ENCODE measurements at places on chromosomes 13 and 19. TPM values are rescaled to one million over a fixed set of nuclear protein-coding genes. Genes with fewer than 3 reads are reported as not detected.

CYP2F1 gene
- total RNA-seq: not detected

TMEM190 gene
- not detected for total RNA-seq

BLOC1S3 gene
- 1.5 TPM for total RNA-seq

PSG1 gene
- total RNA-seq: 0.27 TPM

RFPL4AL1 gene
- not detected for total RNA-seq

FCER2 gene
- not detected for total RNA-seq

MAB21L1 gene
- total RNA-seq: not detected

CGB5 gene
- total RNA-seq: 0.16 TPM

KASH5 gene
- total RNA-seq: not detected

MAP4K1 gene
- total RNA-seq: 0.24 TPM

LIM2 gene
- not detected for total RNA-seq

PRR19 gene
- 2.8 TPM for total RNA-seq

TMIGD2 gene
- not detected for total RNA-seq

SLC6A16 gene
- total RNA-seq: not detected

SRRM5 gene
- total RNA-seq: 0.03 TPM

GIPC1 gene
- total RNA-seq: 231 TPM

DNA sequence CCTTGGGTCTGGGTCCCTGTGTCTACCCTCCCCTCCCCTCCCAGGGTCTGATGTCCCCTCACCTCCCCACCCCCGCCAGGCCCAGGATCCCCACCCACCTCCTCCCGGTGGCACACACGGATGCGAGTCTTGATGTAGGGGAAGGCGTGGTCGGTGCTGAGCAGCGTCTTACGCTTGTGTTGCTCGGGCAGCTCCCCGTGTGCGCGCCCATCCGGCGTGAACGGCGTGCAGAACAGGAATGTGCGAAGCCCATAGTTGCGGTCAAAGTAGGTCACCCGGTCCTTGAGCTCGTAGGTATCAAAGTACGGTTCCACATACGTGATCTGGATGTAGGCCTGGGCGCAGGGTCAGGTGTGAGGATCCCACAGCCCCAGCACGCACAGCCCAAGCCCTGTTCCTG, 4.4 kb upstream of the KANK2 start:
- no peak for DNase-seq

- peak; percentile 91 for DNase-seq
Observed at GRCh38 chr13:43269037-43269481, 245.7 kb downstream of the DNAJC15 start.

- DNase-seq: no peak
Observed at GRCh38 chr13:109314101-109314500, 472.3 kb downstream of the IRS2 start.

DNA sequence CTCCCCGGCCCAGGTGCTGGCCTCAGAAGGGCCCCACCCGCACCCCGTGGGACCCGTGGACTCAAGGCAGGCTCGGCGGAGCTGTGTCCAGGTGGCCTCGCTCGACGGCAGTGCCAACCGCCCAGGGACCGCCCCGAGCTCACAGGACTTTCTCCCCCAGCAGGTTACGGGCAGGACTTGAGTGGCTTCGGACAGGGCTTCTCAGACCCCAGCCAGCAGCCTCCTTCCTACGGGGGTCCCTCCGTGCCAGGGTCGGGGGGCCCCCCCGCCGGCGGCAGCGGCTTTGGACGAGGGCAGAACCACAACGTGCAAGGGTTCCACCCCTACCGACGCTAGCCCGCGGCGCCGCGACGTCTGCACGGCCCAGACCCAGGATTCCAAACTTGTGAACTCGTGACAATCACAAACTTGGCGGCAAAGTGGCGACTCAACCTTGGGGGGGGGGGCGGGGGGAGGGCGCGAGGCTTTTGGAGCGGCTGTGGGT, 3.6 kb upstream of the RPS15 start:
- DNase-seq: no peak

GRCh38 chr19:48133094-48133493, 22.5 kb upstream of the PLA2G4C start:
- DNase-seq: no peak

GRCh38 chr19:30743702-30744101, 371.5 kb downstream of the ZNF536 start:
- DNase-seq: no peak

DNA sequence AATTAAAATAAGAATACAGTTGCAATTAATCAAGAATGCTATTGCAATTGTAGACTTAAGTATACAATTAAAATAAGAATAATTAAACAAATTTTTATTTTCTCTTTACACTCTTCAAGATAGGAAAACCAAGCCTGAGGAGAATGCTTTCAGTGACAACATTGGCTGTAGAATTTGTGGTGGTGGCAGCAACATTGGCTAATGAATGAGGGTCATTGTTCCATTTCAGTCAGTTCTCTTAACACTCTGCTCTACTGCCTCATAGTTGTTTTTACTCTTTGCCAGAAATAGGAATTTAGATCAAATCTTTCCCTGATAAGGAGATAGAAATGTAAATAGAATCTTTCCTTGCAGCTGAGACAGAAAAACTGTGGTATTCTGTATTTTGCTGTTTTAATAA, 391.6 kb downstream of the PCDH20 start:
- no peak for DNase-seq

DNA sequence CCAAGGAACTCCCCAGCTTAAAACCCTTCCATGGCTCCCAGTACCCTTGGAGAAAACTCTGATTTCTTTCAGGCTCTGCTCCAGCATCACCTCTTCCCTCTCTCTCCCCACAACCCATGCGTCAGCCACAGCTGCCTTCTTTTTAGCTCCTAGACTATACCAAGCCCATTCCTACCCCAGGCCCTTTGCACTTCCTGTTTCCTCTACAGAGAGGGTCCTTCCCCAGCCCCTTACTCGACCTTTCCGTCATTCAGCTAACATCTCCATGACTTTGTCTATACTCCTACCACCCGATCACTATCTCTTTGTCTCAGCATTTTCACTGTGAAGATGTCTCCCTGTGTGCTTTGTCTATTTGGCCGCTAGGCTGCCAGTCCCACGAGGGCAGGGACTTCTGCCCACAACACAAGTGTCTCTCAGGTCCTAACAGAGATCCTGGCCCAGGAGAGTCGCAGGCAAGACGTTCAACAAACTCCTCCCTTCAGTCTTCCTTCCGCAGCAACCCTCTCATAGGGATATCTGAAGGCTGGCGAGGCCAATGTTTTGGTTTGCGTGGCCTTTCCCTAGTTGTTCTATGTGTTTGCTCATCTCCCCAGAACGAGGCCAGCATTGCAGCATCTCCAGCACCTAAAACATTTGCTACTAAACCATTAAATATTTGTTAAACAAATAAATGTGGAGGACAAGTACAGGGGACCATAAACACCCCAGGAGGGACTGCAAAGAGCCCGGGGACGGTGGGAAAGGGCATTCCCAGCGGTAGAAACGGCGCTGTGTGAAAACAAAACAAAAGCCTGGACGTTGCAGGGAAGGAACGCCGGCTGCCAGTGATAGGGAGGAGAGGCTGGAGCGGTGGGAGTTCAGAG, 816 bp downstream of the CCNP start:
- no peak for DNase-seq

DNA sequence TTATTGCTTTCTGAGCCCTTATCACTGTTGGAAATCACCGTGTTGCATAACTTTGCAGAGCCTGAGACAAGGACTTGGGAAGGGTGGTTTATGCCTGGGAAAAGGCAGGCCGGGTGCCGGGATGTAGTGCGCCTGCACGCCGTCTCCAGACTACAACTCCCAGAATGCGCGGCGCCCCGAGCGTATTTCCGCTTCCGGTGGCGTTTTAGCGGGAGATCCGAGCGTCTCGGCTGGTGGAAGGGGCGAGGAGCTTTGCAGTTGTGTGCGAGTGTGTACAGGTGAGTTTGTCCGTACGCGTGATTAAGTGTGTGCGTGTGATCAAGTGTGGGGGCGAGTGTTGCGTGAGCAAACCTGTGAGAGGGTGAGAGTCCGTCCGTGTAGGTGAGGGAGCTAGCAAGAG, 75.4 kb downstream of the PEG3 start:
- peak; percentile 11 for DNase-seq

GRCh38 chr19:10013316-10013715, at the start of gene RDH8:
Gene RDH8, plus strand, starts transcription at chr19:10013483. Its CDS starts 15 bp downstream, at chr19:10013498.
- DNase-seq: no peak

- DNase-seq: no peak
Observed at GRCh38 chr13:100725472-100725871, 50.9 kb upstream of the TMTC4 start.

GRCh38 chr19:30047432-30047831, 105.4 kb downstream of the URI1 start:
- no peak for DNase-seq

DNA sequence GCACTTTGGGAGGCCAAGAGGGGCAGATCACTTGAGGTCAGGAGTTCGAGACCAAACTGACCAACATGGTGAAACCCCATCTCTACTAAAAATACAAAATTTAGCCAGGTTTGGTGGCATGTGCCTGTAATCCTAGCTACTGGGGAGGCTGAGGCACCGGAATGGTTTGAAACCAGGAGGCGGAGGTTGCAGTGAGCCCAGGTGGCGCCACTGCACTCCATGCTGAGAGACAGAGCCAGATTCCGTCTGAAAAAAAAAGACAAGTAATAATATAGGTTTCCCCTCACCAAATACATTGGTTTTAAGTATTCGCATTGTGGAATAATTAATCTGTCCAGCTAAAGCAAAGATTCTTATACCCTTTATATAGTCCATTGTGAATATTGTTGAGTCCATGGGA, 1544.6 kb downstream of the OLFM4 start:
- DNase-seq: no peak

- DNase-seq: no peak
Observed at GRCh38 chr13:30808600-30808999, 73.3 kb downstream of the ALOX5AP start.

- no peak for DNase-seq
Observed at GRCh38 chr13:70613295-70613694, 505.0 kb upstream of the KLHL1 start.

DNA sequence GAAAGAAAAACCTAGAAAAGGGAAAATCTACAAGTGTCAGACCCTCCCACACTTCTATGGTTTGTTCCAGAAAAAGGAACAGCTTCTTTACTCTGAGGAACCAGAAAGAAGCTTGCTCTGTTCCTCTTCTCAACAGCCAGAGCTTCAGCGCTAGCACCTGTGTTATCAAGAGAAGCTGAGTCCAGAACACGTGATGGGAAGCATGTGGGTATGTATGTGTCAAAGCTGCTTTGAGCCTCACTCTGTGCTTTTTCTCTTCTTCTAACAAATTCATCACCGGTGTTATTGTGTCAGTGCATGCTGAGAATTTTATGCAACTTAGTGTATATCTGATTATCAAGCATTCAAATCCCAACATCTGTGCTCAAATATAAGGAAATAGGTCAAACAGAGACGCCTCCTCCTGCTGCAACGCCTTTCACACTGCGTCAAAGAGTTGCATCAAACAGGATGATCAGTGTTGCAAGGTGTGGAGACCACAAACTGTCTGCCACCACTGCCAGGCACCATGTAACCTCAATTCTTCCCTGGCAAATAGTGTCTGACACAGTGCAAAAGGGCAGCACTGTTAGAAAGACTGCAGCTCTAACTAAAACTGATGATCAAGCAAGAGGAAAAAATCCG, 83.9 kb downstream of the LRRC63 start:
- DNase-seq: no peak

DNA sequence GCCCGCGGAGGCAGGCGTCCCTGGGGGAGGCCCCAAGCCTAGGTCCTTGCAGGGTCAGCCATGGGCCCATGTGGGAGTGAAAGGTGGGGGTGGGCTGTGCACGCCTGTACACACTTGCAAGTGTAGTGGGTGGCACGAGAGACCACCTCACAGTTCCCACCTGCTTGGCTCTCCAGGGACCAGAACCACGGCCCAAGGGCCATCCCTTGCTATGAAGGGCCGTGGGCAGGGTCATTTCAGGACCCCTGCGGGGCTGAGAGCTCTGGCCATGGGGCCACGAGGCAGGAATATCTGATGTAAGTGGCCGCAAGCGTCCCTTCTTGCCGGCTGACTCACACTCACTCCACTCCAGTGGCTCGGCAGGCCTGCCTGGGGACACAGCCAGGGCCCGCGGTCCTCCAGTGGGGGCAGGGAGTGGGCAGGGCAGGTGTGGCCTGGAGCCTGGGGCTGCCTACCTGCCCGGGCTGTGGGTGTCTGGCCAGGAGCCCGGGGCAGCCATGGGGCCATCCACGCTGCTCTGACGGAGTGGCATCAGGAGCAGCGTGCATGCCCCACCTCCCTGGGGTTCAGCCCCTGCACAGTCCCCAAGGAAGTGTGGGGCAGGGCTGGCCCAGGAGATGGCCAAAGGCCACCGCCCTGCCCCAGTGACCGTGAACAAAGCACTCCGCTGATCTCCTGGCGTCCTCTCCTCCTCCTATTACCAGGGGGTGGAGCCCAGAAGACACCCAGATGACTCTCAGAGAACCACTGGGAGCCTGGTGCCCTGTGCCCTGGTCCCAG, 8.6 kb upstream of the MKNK2 start:
- DNase-seq: peak; percentile 60

DNA sequence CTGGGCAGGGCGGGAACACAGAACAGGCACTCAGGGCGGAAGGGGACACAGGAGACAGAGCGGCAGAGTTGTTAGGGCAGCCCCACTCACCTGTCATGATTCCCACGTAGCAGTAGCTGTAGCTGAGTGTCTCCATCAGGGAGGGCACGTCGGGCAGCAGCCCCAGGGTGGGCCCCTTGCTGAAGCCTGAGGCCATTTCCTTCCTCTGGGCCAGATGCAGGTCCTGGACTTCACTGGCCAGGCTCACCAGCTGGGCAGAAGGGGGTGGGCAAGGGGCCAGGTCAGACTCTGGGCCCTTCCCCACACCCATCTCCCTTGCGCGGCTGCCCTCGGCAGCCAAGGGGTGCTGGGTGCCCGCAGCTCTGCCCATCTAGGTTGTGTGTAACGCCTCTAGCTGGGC, 5.9 kb downstream of the MBOAT7 start:
- DNase-seq: no peak

GRCh38 chr13:83825676-83826075, 56.6 kb downstream of the SLITRK1 start:
- no peak for DNase-seq

GRCh38 chr19:29923653-29924052, 18.4 kb upstream of the URI1 start:
- DNase-seq: peak; percentile 20

- no peak for DNase-seq
Observed at GRCh38 chr13:44294876-44295275, 78.7 kb upstream of the SERP2 start.

- no peak for DNase-seq
Observed at GRCh38 chr19:7177926-7178325, 108.4 kb downstream of the ZNF557 start.

GRCh38 chr19:52533901-52534300, 6.4 kb downstream of the ZNF808 start:
- DNase-seq: no peak

DNA sequence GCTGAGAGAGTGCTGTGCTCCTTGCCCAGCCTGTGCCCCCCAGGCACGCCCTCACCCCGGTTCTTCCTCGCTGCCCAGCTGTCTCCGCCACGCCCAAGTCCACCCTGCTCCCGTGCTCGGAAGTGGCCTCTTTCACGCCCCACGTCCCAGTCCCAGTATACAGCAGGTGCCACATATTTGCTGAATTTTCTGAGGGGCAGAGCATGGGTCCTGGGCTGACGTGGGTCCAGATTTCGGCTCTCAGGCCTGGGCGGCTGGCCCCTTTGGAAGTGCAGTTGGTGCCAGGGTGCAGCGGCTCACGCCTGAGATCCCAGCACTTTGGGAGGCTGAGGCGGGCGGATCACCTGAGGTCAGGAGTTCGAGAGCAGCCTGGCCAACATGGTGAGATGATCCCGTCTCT, 3.4 kb downstream of the HCN2 start:
- no peak for DNase-seq

Measured in HT1080 (cell line).